ENCODE measurements at places on chromosomes 1 and 21.

DNA sequence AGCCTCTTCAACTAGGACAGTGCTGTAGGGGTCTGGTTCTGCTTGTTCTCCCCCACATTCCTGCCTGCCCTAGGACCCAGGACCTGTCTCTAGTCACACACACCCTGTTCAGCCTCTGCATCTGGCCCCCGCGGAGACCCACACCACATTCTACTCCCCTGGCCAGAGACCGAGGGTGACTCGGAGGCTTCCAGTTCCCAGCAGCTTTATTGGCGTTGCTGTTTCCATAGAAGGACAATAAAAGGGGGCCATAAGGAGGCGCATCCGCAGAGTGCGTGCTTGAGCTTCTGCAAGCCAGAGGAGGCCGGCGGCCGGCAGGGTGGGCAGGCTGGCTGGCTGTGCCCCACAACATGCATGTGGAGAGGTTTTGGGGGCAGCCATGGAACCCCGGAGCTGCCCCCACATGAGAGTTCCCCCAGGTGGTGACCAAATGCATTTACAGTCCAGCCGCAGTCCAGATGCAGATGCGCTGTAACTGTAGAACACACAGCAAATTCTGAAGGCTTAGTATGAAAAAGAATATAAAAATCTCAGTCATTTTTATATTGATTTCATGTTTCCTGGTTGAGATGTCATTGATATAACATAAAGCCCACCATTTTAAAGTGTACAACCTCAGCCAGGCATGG, 52.4 kb downstream of the PDE9A start:
- no peak for DNase-seq

DNA sequence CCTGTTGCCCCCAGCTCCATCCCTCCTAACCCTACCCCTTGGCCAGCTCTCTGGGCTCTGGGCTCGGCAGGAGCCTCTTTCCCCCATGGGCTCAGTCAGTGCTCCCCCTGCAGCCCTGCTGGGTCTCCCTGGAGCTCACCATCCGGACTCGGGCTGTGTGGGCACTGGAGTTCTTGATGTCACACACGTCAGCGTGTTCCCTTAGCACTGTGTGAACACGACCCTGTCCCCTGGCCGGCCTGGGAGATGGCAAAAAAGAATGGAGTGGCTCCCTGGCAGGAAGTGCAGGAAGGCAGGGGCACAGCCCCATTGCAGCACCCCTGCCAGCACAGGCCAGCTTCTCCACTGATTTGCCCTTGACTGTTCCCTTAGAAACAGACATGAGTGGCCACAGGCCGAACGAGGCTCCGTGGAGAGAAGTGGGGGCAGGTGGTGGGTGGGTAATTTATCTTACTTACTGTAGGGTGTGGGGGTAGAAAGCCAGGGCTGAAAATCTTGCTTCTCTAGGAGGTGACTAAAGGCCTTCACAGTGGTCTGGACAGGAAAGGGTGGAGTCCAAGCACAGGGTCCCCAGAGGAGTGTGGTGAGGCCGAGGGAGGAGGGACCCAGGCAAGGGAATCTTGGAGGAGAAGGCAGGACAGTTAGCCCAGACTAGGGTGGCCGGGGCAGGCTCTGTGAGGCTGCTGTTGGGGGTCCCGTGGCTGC, 381.7 kb upstream of the VAMP3 start:
- DNase-seq = no peak

DNA sequence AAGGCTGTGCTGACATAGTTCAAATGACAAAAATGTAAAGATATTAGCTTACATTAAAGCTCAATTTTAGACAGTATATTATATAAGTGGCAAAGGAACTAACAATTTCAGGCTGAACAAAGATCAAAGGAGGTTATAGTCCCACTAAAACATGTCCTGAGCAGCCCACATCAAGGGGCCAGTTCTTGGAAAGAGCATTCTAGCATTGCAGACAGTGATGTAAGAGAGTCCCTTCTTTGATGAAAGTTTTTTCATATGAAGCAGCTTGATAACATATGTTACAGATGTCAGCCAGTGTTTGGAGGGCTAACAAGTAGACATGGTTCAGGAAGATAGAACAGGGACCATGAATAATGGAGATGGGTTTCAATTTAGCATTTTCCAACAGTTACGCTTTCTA, 301.7 kb downstream of the NTNG1 start:
- DNase-seq = no peak

GRCh38 chr1:201119206-201120197, 7.3 kb upstream of the CACNA1S start:
- DNase-seq = peak; percentile 25

DNA sequence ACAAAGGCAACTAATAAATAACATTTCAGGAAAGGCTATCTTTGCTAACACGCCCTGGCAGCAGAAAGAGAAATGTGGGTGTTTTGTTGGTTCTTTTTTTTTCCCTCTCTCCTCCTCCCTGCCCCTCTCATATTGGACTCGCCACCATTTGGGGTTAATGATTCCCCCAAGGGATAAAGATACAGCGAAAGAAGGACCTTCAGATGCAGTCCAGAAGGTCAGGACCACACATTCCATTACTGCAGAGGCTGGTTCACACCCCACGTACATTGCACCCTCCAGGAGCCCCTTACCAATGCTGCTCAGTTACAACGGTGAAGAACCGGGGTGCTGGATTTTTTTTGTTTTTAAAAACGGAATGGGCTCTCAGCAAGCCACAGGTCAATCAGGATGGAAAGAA, 156.9 kb upstream of the TIAM1 start:
- DNase-seq = no peak

GRCh38 chr1:45260244-45260643, 53.8 kb upstream of the ZSWIM5 start:
- DNase-seq = no peak

DNA sequence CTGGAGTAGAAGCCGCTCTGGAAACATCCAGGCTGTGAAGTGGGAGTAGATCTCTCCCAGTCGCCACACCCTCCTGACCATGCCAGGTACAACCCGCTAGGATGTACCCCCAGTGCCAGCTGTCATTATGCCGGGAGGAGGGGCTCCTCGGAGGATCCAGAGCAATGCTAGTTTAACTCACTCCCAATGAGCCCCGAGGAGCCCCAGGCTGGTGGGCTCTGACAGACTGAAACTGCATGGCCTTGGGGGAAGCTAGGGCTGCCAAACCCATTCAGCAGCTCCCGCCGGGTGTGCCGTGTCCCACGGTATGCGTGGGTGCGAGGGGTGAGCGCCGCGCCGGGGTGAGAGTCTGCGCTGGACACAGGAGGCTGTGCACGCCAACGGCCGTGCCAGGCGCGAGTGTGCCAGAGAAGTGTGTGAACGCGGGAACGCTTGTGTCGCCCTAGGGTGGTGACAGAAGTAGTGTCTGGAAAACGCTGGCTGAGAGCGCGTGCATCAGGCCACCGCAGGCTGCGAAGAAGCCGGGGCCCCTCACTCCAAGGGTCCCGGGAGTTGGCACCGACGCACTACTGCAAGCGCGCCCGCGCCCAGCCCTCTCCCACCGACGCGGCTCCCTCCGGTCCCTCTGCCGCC, 177.1 kb upstream of the EDN2 start:
- no peak for DNase-seq

DNA sequence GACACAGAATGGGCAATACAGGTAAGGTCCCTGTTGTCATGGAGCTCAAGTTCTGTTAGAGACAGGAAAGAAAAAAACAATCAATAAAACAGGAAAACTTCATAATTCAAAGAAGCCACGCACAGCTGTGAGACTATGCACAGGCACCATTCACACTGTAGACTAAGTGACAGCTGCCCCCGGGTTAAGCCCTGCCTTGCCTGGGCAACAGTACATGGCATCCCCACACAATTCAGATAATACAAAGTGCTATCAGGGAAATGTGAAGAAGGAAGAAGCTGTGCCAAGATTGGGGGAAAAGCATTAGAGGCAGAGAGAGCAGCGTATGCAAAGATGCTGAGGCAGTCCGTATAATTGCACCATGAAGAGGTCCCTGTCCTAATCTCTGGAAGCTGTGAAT, 9.0 kb upstream of the KCNE2 start:
- no peak for DNase-seq

DNA sequence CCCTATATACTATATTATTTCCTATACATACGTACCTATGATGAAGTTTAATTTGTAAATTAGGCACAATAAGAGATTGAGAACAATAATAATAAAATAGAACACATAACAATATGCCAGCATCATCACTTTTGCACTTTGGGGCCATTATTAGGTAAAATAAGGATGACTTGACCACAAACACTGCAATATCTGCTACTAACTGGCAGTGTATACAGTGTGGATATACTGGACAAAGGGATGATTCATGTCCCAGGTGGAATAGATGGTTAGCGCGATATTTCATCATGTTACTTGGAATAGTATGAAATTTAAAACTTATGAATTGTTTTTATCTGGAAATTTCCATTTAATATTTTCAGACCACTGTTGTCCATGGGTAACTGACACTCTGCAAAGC, 35.4 kb upstream of the TXLNA start:
- DNase-seq = no peak

- DNase-seq = no peak
These were observed 800 bp upstream of the FAM163A start for GRCh38 chr1:179742291-179742690.

GRCh38 chr1:204354579-204354978, 5.2 kb downstream of the PLEKHA6 start:
- no peak for DNase-seq

DNA sequence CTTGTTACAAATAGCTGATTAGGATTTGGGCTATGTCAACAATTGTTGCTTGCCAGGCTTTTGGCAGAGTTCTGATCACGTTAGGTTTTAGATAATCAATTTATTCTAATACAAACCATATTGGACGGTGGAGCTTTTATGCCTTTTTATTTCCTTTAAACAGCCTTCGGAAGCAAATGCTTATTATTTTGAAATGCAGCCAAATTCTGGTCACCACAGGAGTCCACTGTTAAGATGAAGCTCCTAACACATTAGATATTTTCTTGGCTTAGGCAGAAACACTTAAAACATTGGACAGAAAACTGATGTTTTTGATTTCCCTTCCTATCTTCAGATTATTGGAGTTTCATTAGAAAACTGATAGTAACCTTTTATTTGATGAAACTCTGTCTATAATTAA, 82.9 kb downstream of the CENPF start:
- no peak for DNase-seq

- DNase-seq = no peak
These were observed 60.6 kb downstream of the MEGF6 start for GRCh38 chr1:3550511-3551289.

GRCh38 chr1:23407016-23407630, 17.4 kb downstream of the TCEA3 start:
- DNase-seq = no peak

GRCh38 chr1:172770071-172770470, 111.2 kb downstream of the FASLG start:
- no peak for DNase-seq

GRCh38 chr21:17775431-17776126, 43.6 kb downstream of the C21orf91 start:
- no peak for DNase-seq

DNA sequence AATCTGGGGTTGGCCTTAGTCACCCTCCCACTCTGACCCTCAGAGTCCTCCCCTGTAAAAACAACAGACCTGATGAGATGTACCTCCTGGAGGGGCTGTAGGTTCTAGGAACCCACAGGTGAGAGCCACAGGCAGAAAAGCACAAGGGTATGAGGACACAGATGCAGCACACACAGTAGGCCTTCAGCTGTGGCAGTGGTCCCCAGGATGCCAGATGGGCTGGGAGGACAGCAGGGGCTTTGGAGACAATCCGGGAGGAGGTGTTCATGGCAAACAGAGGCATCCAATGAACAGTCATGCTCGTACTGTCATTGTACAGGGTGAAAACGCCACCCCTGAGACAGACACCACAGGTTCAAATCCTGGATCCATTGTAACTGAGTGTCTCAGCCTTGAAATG, 463.1 kb downstream of the MATN1 start:
- DNase-seq = no peak

- DNase-seq = no peak
These were observed 186.7 kb downstream of the PDE4B start for GRCh38 chr1:65979136-65980044.

DNA sequence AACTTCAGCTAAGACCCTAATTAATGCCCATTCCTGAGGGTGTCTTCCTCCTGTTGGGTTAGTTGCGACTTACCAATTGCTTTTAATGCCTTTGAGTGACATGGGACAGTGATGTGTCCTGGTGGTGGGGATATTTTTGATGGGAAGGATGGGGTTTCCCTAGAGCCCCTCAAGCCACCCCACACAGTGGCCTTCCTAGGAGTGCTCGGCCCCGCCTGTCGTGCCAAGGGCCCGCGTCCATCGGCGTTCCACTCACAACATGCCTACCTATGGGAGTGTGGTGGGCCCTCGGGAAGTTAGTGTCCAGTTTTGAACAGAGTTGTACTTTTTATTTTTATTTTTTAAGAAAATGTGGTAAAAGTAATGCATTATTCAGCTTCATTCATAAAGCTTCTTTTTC, 50.1 kb upstream of the TSPAN2 start:
- DNase-seq = no peak

GRCh38 chr1:201713086-201713810, 115.7 kb upstream of the IPO9 start:
- DNase-seq = no peak

DNA sequence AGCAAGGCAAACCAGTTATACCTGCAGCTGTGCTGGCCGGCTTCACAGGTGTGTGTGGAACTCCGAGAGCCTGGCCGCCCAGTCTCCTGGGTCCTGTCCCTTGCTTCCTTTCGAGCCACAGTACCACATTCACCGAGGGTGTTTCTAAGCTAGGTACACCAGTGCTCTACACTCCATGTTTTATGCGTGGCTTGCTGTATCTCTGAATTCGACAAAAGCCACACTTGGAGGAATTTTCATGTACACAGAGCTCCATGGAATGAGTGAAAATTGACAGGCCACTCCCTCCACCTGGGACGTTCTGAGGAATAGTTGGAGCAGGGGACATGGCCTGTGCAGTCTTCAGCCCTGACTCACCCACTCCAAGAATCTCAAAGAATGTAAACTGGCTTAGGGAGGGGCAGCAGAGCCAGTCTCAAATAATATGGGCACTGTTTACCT, 14.0 kb downstream of the ETS2 start:
- DNase-seq = no peak

- DNase-seq = no peak
These were observed 1.3 kb upstream of the INPP5B start for GRCh38 chr1:37948166-37948565.

DNA sequence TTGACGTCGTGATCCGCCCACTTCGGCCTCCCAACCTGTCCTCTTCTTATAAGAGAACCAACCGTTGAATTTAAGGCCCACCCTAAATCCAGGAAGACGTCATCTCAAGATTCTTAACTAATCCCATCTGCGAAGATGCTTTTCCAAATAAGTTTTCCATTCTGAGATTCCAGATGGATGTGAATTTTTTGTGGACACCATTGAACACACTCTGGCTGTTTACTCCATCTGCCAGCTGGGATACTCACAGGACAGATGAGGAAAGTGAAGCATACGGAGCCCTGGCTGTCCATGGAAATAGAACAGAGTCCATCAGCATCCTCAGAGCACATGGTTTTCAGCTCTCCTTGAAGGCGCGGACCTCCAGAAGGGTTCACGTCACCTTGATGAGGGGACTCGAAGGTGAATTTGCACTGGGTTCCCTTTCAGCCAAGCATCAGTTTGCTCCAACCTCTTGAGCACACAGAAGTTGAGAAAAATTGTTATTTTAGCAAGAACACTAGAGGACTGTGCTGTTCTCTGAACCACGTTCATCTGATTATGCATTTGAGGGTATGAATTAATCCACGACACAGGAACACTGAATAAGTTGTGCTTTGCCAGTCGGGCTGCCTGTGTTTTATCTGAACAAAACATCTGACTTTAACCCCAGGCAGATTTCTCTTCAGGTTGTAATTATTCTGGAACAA, 68.6 kb downstream of the KAZN start:
- DNase-seq = no peak

Data from stimulated activated CD8-positive, alpha-beta memory T cell treated with anti-CD3 and anti-CD28 coated beads, Interleukin-2, amount 100 ng/mL, for 1 hour (primary cell).